OCI-M1 (cell line): ENCODE measurements at places on chromosomes 1 and 21.

DNA sequence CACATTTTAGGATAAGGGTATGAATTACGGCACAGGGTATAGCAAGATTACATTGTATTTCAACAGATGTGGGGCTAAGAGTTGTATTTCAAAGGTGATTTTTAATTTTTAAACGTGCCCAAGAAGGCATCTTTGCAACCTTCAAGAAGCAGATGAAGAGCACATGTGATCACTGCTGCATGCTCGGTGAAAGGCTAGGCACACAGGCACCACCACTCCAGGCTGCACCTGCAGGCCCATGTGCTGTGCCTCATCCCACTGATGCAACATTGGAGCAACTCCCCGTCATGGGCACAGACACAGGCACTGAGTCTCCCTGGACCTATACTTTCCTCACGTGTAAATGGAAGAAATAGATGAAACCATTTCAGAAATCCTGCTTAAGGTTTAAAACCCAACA is 23.5 kb downstream of the UBE2G2 start:
- DNase-seq, result peak; percentile 33

GRCh38 chr1:152251391-152251790 is 27.4 kb upstream of the HRNR start:
- DNase-seq, result no peak

DNA sequence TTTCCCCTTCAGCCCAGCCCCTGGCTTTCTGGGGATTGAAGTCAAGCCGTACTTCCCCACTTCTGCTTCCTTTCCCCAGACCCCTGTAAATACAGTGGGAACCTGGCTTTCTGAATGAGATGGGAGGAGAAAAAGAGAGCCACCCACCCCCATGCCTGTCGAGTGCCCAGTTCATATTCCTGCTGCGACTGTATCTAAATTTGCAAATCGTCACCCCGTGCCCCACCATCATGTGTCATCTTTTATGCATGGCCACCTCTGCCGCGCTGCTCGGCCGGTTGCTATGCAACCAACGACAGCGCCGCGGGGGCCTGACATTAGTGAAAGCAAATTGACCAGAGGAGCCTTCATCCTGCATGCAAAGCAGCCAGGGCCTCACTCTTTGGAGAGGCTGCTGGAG is 143.0 kb downstream of the ELAVL4 start:
- DNase-seq, result peak; percentile 45

GRCh38 chr1:23544444-23545389 is 13.7 kb upstream of the E2F2 start:
- DNase-seq, result peak; percentile 90

DNA sequence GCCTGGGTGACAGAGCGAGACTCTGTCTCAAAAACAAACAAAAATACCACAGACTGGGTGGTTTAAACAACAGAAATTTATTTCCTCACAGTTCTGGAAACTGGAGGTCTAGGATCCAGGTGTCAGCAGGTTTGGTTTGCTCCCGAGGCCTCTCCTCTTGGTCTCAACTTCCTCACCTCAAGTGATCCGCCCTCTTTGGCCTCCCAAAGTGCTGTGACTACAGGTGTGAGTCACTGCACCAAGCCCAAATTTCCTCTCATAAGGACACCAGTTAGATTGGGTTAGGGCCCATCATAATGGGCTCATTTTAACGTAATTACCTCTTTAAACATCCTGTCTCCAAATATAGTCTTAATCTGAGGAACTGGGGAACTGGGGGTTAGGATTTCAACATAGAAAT is 35.5 kb downstream of the MFSD2A start:
- no peak for DNase-seq

- peak; percentile 77 for DNase-seq
Measured at GRCh38 chr1:198986036-198986435, 347.2 kb downstream of the PTPRC start.

DNA sequence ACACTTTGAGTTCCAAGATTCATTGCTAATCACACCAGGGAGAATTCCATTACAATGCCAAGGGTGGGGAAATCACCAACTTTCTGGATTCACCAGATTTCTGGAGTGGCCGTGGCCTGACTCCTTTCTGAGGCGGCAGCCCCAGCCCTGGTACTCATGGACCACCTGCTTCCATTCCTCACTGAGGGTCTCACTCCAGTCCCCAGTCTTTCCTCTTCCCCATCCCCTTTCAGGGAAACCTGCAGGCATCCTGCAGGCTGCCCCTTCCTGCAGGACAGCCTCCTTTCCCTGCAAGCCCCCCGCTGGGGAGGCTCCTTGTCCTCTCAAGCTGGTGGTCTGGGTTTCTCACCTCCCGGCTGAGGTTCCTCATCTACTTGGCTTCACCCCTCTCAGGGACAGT is 12.7 kb upstream of the CDK18 start:
- DNase-seq, result no peak

GRCh38 chr1:152495066-152495675 is 15.4 kb upstream of the LCE5A start:
- DNase-seq, result peak; percentile 64

GRCh38 chr1:41936107-41936506 is 17.4 kb upstream of the HIVEP3 start:
- DNase-seq, result no peak

GRCh38 chr21:34967509-34968289 is 81.4 kb downstream of the RUNX1 start:
- no peak for DNase-seq

GRCh38 chr1:230130172-230130944 is 63.3 kb downstream of the GALNT2 start:
- DNase-seq, result no peak

DNA sequence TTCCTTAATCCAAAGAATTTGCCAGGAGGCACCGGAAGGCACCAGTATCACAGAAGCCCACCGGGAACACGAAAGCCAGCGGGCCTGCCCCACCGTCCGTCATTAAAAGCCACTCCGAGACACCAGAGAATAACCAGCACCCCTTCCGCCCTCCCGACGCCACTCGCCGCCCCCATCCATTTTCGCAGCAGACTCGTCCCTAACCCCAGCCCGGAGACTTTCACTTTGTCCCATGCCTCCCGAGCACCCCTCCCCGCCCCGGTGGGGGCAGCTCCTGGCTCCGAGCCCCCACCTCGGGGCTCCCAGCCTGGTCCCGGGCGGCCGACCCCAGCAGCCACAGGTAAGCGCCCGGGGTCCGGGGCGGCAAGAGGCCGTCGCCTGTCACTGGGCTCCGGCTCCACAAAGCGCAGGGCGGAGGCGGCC is 105.4 kb downstream of the SLC45A1 start:
- peak; percentile 53 for DNase-seq

GRCh38 chr1:241932845-241933244 is 24.7 kb upstream of the BECN2 start:
- no peak for DNase-seq

- DNase-seq, result no peak
Measured at GRCh38 chr1:231926340-231926739, 299.8 kb downstream of the DISC1 start.
